ENCODE measurements at places on chromosomes 4 and X.

DNA sequence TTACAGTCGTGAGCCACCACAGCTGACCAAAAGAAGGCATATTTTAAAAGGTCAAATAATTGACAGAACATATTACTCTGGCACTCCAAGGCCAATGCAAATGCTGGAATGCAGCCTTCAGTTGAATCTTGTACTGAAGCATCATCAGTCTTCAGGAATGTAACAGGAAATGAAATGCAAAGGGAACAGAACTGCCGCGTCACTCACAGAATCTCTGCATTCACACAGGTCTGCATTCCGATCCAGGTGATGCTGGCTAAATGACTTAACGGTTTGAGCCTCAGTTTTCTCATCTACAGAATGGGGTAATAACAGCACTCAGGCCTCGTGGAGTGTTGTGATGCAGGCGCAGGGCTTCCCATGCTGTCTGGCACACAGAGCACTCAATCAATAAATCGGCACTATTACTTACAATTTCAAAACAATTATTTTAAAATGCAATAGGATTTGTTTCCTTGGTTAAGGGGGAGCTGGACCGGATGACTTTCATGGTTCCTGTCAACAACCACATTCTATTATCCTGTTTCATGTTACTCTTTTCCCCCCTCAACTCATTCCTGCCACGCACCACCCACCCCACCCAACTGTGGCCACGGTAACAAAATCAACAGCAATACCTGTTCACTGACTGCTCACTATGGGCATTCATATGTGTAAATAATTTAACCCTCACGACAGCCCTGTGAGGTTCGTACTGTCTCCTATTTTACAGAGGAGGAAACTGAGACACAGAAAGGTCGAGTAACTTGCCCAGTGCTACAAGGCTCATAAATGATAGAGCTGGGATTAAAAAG is 32.4 kb downstream of the IGFBP7 start:
- no peak for DNase-seq

- DNase-seq: peak; percentile 10
Measured at GRCh38 chrX:39645178-39645895, 452.4 kb downstream of the BCOR start.

DNA sequence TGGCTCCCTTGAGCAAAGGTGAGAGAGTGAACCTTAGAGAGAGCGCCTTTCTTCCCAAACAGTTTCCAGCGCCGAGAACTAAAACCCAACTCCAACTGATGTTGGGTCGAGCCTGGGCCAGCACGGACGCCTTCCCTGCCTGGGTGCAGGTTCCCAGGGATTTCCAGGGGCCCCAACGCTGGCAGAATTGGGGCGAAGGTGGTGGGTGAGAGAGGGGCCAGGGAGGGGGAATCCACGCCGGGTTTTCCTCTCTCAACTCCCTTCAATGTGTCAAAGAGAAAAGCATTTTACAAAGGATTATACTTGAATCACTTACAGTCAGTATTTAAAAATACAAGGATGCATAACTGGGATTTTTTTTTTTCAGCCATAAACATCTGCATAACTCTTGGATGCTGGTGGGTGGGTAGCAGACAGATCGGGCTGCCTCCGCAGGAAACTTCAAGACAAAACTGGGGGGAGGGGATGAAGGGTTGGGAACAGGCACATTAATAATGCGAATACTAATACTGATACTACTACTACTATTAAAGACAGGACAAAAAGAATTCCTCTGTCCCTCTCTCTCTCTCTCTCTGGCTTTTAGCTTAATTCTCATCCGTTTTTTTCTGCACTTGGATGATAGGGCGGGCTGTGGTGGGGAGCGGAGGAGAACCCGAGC is 1.3 kb upstream of the ARX start:
- DNase-seq: no peak

DNA sequence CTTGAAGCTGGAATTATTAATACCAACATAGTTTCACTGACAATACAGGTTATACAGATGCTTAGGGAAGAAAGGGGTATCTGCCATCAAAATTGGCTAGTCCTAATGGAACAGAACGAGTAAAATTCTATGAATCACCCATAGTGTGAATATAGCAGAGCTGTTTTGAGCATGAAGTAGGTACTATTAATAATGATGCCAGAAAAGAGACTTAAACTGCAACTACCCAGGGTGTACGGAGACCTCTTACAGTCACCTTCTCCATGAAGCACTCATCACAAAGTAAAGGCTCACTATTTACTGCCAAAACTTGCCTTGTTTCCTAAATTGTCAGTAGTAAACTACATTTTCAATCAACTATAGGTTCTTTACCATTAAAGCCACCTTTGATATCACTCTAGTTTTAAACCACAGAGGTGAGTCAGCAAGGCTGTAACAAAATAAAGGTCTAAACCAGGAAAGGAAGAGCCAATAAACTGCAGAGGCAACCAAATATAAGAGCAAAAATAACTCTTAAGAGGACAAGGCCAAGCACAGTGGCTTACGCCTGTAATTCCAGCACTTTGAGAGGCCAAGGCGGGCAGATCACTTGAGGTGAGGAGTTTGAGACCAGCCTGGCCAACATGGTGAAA is 114.4 kb downstream of the FRYL start:
- no peak for DNase-seq

- DNase-seq: no peak
Measured at GRCh38 chr4:30601070-30601865, 118.9 kb upstream of the PCDH7 start.

- DNase-seq: no peak
Measured at GRCh38 chr4:48693856-48694574, 86.1 kb downstream of the FRYL start.

DNA sequence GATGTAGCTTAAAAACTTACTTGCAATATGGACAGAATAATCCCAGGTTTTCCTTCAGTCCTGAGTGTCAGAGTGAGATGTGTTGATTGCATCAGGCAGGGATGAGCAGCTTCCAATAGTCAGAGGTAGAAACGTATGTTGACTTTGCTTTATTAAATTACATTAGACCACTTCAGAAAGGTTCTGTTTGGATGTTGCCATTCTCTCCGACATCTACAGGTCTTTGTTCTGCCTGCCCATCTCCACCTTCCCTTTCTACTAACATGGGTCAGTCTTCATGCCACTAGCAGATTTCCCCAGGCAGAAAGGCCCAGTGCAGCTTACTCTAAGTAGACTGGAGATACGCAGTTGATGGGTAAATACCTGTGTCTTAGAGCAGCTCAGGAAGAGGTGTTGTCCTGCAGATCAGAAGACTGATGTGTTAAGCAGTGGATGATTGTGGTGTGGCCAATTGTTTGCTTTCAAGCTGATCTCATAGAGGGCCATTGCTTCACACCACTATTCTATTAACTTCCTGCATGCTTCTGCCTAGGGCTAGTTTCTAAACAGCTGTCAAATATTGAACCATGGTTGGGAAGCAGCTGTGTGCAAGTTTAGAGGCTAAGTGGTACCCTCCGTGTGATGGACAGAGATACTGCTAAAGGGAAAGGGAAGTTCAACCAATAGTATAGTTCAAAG is 1.8 kb downstream of the FRMPD4 start:
- no peak for DNase-seq

DNA sequence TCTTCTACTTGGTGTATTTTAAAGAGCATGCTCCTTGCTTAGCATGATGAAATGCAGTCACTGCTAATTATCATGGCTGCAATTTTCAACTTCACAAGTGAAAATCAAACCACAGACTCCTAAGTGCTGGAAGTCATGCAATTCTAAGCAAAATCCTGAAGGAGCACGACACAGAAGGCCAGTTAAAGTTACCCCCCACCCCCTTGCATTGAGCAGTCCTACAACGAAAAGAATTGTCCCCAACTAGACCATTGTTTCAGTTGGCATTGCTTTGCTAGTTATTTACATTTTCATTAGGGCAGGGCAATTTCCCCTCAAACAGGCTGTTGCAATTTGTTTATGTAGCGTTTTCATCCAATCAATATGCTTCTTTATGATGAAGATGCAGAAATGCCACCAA is 321.2 kb downstream of the PCDH7 start:
- DNase-seq: no peak

DNA sequence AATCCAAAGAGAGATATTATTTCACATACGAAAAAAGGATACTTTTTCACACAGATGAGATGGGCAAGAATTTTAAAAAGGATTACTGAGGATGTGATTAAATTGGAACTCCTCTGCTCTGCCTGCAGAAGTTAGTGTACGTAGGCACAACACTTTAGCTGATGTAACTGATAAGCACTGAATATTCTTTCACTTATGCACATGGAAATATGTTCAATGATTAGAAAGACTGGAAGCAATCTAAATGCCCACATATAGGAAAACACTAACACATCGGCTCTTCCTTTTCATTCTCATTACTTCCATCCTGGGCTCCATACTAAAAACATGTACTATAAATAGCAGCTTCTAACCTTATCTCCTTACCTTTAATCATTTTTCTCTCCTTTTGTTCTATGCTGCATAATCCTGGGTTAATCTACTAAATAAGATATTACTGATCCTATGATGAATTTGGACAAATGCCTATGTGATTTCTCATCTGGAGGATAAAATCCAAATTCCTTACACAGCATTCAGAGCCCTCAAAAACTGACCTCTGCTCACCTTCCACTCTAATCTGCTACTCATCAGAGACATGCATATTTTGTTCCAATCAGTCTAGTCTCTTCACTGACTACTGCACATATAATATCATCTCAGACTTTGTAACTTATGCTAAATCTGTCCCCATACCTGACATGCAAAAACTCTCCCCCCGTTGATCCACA is 197.8 kb downstream of the PDGFC start:
- no peak for DNase-seq

DNA sequence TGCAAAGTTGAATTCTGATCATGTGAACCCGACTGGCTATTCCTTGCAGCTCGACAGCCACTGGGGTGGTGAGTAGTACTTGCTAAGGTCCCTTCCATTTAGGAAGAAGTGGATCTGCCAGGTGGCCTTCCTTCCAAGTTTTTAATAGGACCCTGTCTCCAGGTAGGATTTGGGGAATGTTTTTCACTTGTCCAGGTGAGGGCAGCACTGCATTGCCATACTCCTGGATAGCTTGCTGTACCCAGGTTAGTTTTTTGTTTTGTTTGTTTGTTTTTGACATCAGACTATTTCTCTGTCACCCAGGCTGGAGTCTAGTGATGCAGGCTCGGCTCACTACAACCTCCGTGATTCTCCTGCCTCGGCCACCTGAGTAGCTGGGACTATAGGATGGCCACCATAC is 29.8 kb downstream of the SAGE1 start:
- DNase-seq: no peak

- no peak for DNase-seq
Measured at GRCh38 chr4:14399848-14400247, 602.4 kb upstream of the CPEB2 start.

DNA sequence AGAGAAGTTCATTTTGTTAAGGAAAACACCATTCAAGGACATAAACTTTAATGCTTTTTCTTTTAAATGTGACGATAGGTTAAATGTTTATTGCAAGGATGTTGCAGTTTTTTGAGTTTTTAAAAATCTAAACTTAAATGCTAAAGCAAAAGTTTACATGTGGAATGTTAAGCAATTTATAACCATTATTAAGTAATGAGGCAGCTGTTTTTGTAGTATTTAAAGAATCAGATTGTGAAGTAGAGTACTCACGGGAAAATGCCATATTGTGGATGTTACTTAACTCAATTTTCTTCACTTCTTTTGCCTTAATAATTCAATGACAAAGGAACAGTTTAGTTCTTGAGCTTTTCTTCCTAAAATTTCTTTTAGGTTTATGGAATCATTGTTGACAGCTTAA is 43.5 kb downstream of the UBE2K start:
- no peak for DNase-seq

- no peak for DNase-seq
Measured at GRCh38 chr4:78184584-78184983, 127.5 kb downstream of the FRAS1 start.

- DNase-seq: no peak
Measured at GRCh38 chr4:36172656-36173055, 71.7 kb downstream of the ARAP2 start.

DNA sequence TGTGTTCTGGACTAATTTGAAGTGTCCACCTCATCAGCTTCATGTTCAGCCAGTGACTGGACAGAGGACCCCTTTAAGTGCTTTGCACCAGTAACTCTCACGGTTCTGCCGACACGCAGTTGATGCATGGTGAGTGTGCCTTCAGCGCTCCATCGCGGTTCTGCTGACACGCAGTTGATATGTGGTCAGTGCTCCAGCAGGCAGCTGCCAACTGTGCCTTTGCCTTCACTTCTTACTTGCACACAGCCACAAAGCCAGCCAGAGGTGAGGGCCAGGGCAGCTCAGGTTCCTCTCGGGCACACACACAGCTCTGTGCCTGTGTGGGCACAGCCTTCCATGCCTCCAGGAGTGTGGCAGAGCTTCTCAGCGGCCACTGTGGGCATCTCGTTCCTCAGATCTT is 12.4 kb downstream of the NKX1-1 start:
- DNase-seq: no peak

GRCh38 chr4:73751166-73751565 is 10.8 kb downstream of the CXCL8 start:
- DNase-seq: no peak

GRCh38 chrX:151393514-151393913 is 3.5 kb upstream of the VMA21 start:
- DNase-seq: no peak

- DNase-seq: no peak
Measured at GRCh38 chr4:160265014-160265413, 1162.1 kb downstream of the RAPGEF2 start.

GRCh38 chrX:13692771-13693231 is 3.9 kb downstream of the RAB9A start:
- no peak for DNase-seq

GRCh38 chr4:120319046-120319767 is 252.6 kb upstream of the MAD2L1 start:
- no peak for DNase-seq

- no peak for DNase-seq
Measured at GRCh38 chr4:158821228-158821971, 52.6 kb downstream of the FNIP2 start.

DNA sequence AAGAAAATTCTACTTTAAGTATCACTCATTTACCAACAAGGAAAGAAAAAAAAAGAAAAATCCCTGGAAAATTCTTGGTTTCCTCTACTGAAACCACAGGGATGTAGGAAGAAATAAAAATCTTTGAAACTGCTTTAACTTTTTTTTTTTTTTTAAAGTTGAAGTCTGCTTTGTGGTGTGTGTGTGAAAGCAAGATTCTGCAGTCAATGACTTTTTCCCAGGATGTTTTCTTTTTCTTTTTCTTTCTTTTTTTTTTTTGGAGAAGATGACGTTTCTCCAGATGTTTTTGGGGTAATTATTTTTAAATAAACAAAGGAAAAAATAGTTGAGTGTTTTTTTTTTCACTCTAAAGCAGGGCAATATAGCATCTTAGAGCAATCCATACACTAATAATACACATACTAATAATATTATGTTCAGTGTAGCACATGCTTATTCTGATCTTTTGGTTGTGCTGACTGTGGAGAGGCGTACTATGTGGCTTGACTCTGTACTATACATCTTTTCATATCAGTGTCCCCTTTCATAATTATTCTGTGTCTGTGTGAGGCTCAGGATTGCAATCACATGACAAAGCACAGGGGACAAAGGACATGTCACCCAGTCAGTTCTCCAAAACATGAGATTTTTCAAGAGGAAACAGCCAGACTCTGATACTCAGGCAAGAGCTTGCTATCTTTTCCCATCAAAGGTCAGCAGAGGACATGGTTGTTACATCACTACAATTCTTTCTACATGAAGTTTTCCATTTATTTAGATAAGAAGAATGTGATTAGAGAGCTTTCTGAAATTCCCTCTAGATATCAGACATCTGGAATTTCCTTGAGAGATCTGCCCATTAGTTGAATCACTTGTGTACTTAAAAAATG is 111.0 kb downstream of the PDE5A start:
- DNase-seq: no peak
